ENCODE measurements at places on chromosomes 6 and 20.

DNA sequence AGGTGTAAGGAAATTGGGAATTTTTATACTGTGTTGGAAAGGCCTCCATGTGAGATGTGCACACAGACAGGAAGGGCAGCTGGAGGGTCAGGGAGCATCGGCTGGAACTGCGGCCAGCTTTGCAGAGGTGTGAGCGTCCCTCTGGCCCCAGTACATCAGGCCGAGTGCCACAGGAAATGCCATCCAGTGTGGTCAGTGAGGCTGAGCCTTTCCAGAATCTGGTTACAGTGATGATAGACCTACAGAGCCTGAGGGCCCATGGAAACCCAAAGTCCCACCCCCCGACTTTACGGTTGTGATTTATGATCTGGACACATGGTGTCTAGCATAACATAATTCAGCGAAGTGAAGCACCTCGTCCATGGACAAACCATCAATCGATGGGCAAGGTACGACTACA lies 137.3 kb upstream of the PDE10A start:
- DNase-seq, result no peak

GRCh38 chr6:154689493-154690255 lies 43.5 kb upstream of the SCAF8 start:
- no peak for DNase-seq

DNA sequence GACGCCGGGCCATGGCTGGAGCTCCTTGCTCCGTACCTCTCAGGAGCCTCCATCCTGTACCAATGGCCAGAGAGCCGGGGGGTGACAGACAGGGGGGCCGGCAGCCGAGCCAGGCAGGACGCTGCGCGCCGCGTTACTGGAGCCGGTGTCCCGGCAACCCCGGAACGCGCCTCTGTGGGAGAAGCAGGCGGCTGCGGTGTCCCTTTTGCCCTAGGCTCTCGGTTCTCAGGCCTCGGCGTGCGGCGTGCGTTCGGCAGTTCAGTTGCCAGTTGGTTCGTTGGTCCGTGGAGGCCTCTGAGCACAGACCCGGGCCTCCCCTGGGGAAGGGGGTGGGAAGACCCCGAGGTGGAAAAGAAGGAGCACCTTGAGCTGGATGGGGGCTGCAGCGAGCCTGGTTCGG lies at the start of gene SPATS1:
Gene SPATS1 (plus strand): TSS at position 162 of the 400 bp plus-strand sequence. CDS start 446 bp downstream, outside the sequence.
- DNase-seq, result no peak

GRCh38 chr20:51500311-51500710 lies 42.2 kb downstream of the NFATC2 start:
- peak; percentile 55 for DNase-seq

- peak; percentile 72 for DNase-seq
Observed at GRCh38 chr6:34671801-34672656, 24.5 kb downstream of the ILRUN start.

- no peak for DNase-seq
Observed at GRCh38 chr6:135505648-135506047, 8.1 kb upstream of the AHI1 start.

GRCh38 chr6:125019918-125020317 lies 57.7 kb downstream of the RNF217 start:
- DNase-seq, result no peak

- no peak for DNase-seq
Observed at GRCh38 chr6:105452376-105452775, 49.5 kb upstream of the PREP start.

GRCh38 chr6:125748406-125749172 lies 843 bp upstream of the HEY2 start:
- no peak for DNase-seq

All from activated CD4-positive, alpha-beta T cell treated with anti-CD3 and anti-CD28 coated beads, Interleukin-2, amount 50 U/mL, for 24 hours (primary cell).